ENCODE measurements at places on chromosomes 6 and 20.
A peak's percentile ranks its signal among the peaks of the same experiment; 100 is the strongest.

GRCh38 chr6:142816031-142816430 lies 128.9 kb downstream of the HIVEP2 start:
- DNase-seq, result no peak

DNA sequence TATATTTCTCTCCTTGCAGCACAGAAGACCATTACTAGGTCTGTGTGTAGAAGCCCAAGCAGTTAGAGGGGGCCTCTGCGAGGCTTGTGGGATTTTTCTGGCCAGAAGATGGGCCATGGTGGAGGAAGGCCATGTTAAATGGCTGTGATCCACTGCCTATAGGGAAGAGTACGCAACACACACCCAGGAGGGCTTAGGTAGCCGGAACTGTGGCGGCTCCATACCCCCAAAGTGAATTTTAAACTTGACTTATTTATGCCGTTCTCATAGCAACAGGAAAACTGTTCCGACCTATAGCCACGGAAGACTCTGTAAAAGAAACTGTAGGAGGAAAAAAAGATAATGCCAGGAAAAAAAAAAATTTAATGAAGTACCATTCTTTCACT lies 69.5 kb downstream of the SLX4IP start:
- DNase-seq, result peak; percentile 64

- DNase-seq, result no peak
Measured at GRCh38 chr20:14313341-14314020, 23.9 kb downstream of the FLRT3 start.

DNA sequence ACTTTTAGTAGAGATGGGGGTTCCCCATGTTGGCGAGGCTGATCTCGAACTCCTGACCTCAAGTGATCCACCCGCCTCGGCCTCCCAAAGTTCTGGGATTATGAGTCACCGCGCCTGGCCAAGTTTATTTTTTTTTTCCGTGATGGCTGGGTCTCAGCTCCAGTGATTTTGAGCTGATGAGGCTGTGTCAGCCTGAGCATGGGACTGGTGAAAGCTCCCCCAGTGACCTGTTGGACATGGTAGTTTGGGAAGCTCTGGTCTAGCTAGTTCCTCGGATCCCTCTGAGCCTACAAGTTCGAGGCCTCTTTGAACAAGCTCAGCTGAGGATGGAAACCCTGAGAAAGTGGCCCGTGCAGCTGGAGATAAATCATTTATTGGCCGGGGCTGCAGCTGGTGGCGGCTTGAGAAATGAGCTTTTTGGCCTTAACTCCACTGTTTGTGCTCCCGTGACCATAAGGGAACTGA lies 126.8 kb downstream of the SNX5 start:
- peak; percentile 91 for DNase-seq

GRCh38 chr20:32337937-32338661 lies 20.0 kb upstream of the ASXL1 start:
- peak; percentile 42 for DNase-seq

GRCh38 chr6:160798625-160799024 lies 96.6 kb downstream of the PLG start:
- no peak for DNase-seq

GRCh38 chr6:25316626-25317025 lies 37.5 kb downstream of the CARMIL1 start:
- no peak for DNase-seq

- no peak for DNase-seq
Measured at GRCh38 chr6:10078581-10078980, 336.3 kb downstream of the TFAP2A start.

- no peak for DNase-seq
Measured at GRCh38 chr20:4027590-4028265, 12.4 kb upstream of the RNF24 start.

DNA sequence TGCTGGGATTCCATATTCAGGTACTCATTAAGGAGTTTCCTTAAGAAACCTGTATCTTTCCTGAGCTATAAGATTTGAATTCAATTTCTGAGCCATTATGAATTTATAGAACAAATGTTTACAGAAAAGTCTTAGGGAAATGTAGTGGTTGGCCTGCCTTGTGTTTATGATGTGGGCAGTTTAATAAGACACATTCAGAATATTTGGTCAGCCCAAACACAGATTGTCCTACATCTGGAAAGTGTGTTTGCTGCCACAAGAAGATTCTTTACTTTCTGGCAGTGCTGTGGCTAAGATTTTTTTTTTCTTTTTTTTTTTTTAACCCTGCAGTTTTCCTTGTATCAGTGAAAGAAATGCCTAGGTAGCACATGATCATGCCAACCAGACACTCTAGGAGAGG lies 15.2 kb downstream of the TBX18 start:
- no peak for DNase-seq

GRCh38 chr6:15949982-15950381 lies 178.9 kb upstream of the MYLIP start:
- no peak for DNase-seq

GRCh38 chr6:39314273-39314795 lies at the start of gene KCNK17:
KCNK17 (minus strand) TSS chr6:39314419; CDS start chr6:39314320, 99 bp downstream.
- DNase-seq, result no peak

- no peak for DNase-seq
Measured at GRCh38 chr6:35417979-35418661, 34.0 kb upstream of the FANCE start.

GRCh38 chr6:99178168-99178567 lies 171.3 kb downstream of the FAXC start:
- DNase-seq, result no peak

DNA sequence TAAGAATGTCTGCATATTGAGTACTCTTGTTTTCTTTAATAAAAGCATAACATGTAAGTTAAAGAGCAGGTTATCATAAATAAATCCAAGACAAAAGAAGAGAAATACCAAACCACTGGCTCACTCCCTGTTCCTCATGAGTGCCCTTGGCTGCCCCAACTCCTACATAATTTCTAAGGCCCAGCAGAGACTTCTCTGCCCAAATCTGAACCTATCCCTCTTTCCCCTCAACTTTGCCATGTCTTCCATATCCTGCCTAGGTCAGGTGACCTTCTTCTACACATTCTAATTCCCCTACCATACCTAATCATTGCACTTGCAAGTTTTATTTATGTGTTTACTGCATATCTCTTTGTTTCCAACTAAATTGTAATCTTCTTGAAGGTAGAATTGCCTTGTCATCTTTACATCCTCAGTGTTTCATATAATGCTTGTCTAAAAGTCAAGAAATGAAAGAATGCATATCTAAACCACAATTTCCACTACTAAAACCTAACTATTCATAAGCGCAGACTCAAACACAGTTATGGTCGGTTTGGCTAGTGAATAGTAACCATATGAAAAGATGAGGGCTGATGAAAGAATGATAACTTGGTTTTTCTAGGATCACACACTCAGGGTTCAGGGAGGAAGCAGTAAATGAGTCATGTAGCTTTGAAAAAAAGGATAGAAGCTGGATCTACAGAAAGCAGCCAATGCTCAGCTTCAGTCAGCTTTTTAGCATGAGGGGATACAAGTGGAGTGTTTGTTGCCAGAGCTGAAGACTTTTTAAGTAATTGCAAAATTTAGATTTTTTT lies 53.3 kb upstream of the EYA4 start:
- no peak for DNase-seq

DNA sequence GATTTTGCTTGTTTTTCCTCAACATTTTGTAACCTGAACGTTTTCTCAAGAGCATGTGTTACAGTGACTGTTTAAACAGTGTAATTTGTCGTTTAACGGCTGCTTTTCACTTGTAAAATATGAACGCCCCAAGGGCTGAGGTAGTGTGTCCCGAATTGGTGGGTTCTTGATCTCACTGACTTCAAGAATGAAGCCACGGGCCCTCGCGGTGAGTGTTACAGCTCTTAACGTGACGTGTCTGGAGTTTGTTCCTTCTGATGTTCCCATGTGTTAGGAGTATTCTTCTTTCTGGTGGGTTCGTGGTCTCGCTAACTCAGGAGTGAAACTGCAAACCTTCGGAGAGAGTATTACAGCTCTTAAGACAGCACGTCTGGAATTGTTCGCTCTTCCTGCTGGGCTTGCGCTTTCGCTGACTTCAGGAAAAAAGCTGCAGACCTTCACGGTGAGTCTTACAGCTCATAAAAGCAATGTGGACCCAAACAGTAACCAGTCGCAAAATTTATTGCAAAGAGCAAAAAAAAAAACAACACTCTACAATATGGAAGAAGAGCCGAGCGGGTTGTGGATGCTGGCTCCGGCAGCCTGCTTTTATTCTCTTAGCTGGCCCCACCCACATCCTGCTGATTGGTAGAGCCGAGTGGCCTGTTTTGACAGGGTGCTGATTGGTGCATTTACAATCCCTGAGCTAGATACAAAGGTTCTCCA lies 25.1 kb upstream of the TRIM27 start:
- DNase-seq, result no peak

GRCh38 chr20:54598352-54598751 lies 123.0 kb downstream of the DOK5 start:
- no peak for DNase-seq

DNA sequence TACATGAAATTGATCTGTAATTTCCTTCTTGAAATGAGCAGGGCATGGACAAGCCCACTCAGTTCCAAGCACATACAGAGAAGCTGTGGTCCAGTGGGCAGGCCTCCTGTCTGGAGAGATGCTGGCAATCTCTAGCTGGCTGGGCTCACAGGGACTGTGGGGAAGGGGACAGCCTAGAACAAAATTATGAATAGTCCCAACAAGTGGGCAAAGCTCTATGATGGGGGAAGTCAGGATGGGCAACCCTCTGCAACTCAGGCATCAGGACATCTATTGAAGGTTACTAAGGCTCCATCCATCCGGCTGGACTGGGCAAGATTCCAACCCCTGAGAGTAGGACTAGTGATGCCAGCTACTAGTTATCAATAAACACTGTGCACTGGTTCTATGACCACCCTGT lies 40.9 kb downstream of the TRERF1 start:
- no peak for DNase-seq

- no peak for DNase-seq
Measured at GRCh38 chr6:96923871-96924493, 546 bp upstream of the KLHL32 start.

DNA sequence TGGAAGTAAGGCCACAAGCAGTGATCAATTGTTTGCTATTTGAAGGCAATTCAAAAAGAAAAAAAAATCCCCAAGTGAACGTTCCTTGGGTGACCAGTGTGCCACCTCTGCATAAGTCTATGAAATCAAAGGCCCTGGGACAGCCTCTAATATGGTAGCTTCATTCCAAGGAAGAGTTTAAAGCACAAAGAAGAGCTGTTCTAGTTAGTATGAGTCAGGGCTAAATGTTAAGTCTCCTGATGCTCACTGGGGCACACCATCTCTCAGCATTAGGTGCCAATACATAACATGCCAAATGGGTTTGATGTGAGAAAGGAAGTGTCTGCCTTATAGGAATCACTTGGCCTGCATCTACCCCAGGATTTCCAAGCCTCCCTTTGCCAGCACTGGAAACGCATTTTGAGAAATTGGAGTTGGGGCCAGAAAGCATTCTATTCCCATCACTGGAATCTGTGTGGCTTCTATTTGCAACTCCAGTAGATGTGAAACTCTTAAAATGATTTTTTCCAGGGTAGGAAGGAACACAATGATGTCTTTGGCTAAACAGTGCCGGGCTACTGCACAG lies 13.0 kb downstream of the UNC5CL start:
- DNase-seq, result no peak

GRCh38 chr20:52083627-52084232 lies 107.8 kb downstream of the ZFP64 start:
- DNase-seq, result peak; percentile 73

DNA sequence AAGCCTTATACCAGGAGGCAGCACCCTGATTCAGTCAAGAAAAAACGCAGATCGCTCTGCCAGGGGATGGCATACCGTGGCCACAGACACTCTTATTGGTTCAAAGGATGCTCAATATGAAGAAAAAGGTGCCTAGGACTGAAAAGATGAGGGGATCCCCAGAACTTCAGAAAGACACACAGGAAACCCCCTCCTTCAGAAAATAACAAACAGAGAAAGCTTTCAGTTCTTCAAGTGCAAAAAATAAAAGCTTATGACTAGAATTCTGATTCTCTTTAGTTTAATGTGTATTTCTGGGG lies 17.7 kb upstream of the MYB start:
- no peak for DNase-seq

- no peak for DNase-seq
Measured at GRCh38 chr20:5153612-5154542, 27.1 kb downstream of the CDS2 start.

GRCh38 chr6:20540683-20541082 lies 6.4 kb downstream of the CDKAL1 start:
- no peak for DNase-seq

DNA sequence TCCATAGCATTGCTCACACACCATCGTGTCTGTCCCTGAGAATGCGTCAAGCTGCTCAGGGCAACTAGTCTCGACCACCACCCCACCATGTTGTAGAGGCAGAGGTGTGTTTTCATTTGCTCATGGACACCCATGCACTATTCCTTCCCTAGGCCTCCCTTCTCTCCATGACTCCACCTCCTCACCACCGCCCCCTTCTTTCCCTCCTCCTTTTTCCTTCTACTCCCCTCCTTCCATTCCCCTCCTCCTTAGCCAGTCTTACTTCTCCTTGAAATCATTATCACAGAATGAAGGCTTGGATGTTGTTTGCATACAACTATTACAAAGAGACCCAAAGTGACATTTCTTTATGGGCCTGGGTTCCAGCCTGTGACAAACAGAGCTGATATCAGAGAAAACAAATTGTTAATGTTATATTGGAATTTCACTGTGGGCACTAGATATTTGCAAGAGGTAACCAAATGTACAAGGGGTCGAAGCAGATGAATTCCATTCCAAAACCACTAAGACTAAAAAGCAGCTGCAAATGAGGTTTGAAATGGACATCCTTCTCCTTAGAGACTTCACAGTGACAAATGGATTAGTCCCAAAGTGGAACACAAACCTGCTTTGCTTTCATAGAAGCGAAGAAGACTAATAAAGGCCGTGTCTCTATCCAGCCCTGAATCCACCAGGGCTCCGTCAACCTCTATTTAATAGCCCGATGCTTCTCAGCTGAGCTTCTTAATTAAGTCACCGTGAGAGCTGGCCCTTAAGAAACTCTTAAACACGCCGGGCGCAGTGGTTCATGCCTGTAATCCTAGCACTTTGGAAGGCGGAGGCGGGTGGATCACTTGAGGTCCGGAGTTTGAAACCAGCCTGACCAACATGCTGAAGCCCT lies 275.8 kb upstream of the SULF2 start:
- DNase-seq, result no peak

- no peak for DNase-seq
Measured at GRCh38 chr20:3797592-3798372, 1.7 kb downstream of the CDC25B start.

GRCh38 chr20:63773571-63774241 lies 34.1 kb downstream of the SLC2A4RG start:
- no peak for DNase-seq

DNA sequence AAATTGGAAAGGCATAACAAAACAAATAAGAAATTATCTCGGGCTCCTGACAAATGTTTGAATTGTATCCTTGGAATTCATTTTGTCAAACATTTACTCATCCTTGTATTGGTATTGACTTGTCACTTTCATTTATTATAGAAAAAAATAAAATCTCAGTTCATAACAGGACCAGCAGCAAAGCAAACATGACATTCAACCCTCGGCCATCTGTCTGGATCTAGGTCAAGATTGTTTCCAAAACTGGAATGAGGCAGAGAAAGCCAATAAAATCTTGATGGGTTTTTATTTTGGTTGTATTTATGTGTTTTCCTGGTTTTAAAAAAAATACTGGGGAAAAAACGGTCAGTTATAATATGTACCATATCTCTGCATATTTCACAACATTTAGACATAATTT lies 42.9 kb upstream of the FABP7 start:
- no peak for DNase-seq

GRCh38 chr6:126227833-126228702 lies 111.8 kb upstream of the CENPW start:
- peak; percentile 22 for DNase-seq

- no peak for DNase-seq
Measured at GRCh38 chr6:149686230-149686629, 31.7 kb downstream of the LATS1 start.

All from femur (tissue), 1 donor.